ENCODE measurements at places on chromosomes 7 and 10.

- DNase-seq: no peak
These were observed 9.7 kb downstream of the ABCA13 start for GRCh38 chr7:48180981-48181380.

DNA sequence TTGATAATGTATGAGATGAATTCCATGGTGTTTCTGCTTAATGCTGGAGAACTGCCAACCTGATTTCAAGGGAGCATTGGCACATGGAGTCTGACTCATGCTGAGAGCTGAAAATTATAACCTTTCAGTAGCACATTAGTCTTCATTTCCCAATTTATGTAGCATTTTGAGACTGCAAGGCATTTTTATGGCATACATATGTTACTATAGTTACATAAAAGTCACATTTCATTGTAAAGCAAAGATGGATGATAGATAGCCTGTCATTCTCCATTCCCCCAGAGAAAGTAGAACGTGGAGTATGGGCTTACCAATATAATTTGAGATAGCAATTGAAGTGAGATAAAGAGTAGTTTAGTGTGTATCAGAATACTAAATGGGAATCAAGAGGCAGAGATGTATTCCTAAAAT, 103.1 kb downstream of the SLC16A9 start:
- no peak for DNase-seq

GRCh38 chr10:6659451-6659850, 79.4 kb upstream of the PRKCQ start:
- no peak for DNase-seq

- no peak for DNase-seq
These were observed 4.2 kb downstream of the MKX start for GRCh38 chr10:27741173-27742091.

- no peak for DNase-seq
These were observed 530.2 kb upstream of the FZD8 start for GRCh38 chr10:36171953-36172940.

- no peak for DNase-seq
These were observed 35.6 kb downstream of the GET4 start for GRCh38 chr7:911791-912480.

DNA sequence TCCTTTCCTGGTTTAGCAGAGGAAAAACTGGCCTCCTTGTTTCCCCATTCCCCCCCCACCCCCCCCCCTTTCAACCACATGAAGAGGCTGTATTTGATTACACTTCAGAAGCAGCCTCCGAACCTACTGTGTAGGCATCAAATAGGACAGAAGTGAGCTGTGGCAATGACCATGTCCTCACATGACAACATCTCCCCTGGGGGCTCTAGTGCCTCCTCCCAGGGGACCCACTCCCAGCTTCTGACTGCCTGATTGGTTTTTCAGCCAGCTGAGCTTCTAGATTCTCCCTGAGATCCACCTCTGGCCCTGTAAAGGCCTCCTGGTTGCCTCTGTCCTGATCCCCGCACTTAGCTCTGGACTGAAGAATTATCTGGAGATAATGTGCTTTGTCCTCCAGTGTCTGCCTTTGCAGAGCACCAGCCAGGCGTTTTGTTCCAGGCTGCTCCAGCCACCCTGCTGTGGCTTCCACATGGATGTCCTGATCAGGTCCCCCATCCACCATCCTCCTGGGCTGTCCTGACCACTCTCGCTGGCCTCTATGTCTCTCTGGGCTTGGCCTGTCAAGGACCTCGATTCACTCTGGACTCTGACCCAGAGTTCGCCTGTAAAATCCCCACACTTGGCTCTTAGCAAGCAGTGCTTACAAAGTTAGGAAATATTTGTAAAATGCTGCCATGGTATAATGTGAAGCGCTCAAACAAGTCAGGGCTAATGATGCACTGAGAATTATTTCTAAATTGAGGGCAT, 42.4 kb upstream of the TOMM7 start:
- DNase-seq: no peak

- DNase-seq: no peak
These were observed 108.8 kb upstream of the EEPD1 start for GRCh38 chr7:36044101-36044892.

- DNase-seq: no peak
These were observed 299.9 kb upstream of the HABP2 start for GRCh38 chr10:113252650-113253618.

- DNase-seq: no peak
These were observed 308.4 kb downstream of the ZNF248 start for GRCh38 chr10:37549054-37549453.

DNA sequence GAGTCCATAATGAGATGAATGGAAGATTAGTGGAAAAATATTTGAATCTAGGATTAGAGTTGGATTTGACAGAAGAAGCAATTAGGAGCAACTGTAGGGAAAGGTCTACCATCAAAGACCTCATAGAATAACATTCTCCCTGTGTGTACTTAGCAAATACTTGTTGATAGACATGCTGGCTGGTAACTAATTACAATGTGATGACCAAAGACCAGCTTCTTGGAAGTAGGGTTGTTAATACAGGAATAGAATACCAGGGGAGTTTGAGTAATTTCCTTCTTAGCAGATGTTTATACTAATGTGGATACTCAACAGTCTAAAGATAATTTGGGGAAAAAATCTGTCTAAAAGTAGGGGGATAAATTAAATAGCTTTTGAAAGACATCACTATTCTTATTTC, 357.5 kb upstream of the BMPER start:
- DNase-seq: no peak

DNA sequence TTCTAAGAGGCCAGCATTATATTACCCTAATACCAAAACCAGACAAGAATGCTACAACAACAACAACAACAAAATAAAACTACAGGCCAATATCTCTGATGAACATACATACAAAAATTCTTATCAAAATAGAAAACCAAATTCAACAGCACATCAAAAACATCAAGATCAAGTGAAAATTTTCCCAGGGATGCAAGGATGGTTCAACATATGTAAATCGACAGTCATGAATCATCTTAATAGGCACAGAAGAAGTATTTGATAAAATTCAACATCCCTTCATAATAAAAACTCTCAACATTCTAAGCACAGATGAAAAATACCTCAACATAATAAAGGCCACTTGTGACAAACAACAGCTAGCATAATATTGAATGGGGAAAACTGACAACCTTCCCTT, 75.3 kb downstream of the JMJD1C start:
- DNase-seq: no peak

DNA sequence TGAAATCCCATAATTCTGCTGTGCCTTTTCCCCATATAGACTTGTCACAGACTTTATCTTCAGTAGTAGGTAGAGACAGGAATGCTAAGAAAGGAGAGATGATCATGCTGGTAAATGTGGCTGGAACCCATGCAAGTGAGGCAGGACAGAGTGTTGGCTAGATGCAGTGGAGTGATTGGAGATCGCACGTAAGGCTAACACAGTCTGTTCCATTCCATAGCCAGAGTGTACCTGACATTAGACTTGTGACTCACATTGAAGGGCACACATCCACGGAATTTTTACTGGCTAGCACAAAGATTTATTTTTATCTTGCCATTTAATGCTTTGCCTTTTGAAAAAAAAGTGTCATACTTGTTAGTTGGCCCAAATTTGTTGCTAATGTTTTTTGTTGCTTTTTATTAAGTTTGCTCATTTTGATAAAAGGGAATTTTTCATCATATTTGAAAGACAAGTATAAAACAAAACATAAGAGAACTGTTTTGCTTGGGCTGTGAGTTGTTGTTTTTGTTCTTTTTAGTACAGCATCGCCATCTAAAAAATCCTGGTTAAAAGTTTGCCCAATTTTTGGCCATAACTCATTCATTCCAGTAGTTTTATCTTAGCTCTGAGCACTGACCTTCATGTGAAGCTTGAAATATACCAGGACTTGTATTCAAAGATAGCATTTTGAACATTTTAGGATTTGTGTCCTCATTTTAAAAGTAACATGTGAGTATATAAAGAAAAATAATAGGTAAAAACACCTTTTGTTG, 81.0 kb downstream of the CPED1 start:
- no peak for DNase-seq

DNA sequence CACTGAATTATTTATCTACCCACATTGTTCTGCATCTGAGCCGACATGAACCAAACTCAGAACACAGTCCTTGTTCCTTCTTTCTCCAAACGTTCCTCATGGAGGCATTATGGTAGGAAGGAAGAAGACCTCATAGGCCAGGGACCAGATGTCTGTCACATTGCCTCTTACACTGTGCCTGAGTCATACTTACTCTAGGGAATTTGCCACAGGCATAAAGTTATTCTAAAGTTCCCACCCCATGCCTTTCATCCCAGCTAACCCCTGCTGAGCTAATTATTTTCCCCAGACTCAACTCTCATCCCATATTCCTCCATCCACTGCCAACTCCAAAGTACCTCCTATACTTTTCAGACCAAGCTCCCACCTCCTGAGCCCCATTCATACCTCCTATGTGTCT, 21.2 kb downstream of the MAT1A start:
- DNase-seq: no peak

- DNase-seq: no peak
These were observed 63.7 kb downstream of the PRKCQ start for GRCh38 chr10:6516281-6516928.

Measured in activated CD4-positive, alpha-beta T cell treated with anti-CD3 and anti-CD28 coated beads, Interleukin-2, amount 50 U/mL, for 1 hour (primary cell).